ENCODE measurements at places on chromosomes 7 and 10. TPM values are rescaled to one million over a fixed set of nuclear protein-coding genes. Genes with fewer than 3 reads are reported as not detected.
A peak's percentile ranks its signal among the peaks of the same experiment; 100 is the strongest.

- no peak overlapping the region for H3K4me3 ChIP-seq
- no peaks in the 10 kb centered on the region for H3K36me3 ChIP-seq
- no peak overlapping the region for H3K27ac ChIP-seq
- no peaks in the 10 kb centered on the region for H3K27me3 ChIP-seq
- no peaks in the 10 kb centered on the region for H3K4me1 ChIP-seq
These were observed 97.6 kb downstream of the SUGCT start for GRCh38 chr7:40232242-40232893.

DNA sequence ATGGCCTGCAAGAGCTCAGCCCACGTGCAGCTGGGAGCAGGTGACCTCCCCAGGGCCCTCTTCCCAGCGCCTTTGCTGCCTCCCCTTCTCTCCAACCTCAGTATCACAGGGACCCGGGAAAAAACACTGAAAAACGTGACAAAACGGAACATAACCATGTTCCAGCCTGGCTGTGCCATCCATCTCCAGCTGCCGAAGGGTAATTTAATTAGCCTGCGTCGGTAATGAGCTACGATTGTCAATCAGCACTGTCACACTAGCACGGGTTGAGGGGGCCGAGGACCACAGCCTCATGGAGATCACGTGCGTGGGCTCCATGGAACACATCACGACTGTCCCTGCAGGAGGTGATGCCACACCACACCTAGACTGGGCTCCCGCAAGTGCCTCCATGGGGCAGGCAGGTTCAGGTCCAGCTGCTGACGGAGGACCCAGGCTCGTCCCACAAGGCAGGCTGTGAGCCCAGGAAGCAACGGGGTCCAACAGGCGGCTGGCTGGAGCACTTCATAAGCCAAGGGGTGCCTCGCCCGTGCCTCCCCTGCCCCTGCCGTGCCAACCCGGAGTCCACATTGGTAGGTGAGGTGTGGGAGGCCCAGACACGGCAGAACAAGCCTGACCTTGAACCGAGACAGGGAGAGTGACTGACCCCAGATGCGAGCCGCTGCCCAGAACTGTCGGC lies 199.5 kb downstream of the ELFN1 start:
- no peaks in the 10 kb centered on the region for H3K36me3 ChIP-seq
- H3K4me3 ChIP-seq, result no peak overlapping the region
- H3K27ac ChIP-seq, result no peak overlapping the region
- no peaks in the 10 kb centered on the region for H3K27me3 ChIP-seq
- DNase-seq, result no peak
- no peaks in the 10 kb centered on the region for H3K4me1 ChIP-seq

GRCh38 chr7:54802841-54803240 lies 43.8 kb upstream of the SEC61G start:
- no peak overlapping the region for H3K27ac ChIP-seq
- no peak for DNase-seq
- no peak overlapping the region for H3K4me3 ChIP-seq
- H3K4me1 ChIP-seq, result no peaks in the 10 kb centered on the region
- H3K36me3 ChIP-seq, result no peaks in the 10 kb centered on the region
- no peaks in the 10 kb centered on the region for H3K27me3 ChIP-seq

DNA sequence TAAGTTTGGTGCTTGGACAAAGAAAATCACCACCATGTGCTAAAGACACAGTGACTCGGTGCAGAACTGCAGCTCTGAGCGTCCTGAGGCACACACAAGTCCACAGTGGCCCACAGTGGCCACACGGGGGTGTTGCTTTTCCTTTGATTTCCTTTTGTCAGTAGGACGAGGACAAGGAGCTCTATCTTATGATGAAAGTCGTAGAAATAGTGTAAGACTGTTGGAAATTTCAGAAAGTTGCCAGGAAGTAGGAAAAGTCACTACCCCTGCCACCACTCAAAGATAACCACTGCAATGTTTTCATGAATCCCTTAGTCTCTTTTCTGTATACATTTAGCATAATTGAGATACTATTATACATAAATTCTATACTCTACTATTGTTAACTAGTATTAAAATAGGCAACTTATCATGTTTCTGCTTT lies 146.0 kb downstream of the TNS3 start:
- H3K36me3 ChIP-seq, result peaks cover 16% of the 10 kb centered on the region
- H3K4me3 ChIP-seq, result no peak overlapping the region
- DNase-seq, result peak; percentile 75
- H3K4me1 ChIP-seq, result no peaks in the 10 kb centered on the region
- no peaks in the 10 kb centered on the region for H3K27me3 ChIP-seq

GRCh38 chr7:120806669-120807068 lies 51.3 kb downstream of the TSPAN12 start:
- no peaks in the 10 kb centered on the region for H3K36me3 ChIP-seq
- no peak for DNase-seq
- no peaks in the 10 kb centered on the region for H3K27me3 ChIP-seq
- H3K4me3 ChIP-seq, result no peak overlapping the region
- H3K4me1 ChIP-seq, result no peaks in the 10 kb centered on the region

Gene GHITM
- 251 TPM for total RNA-seq

- H3K4me3 ChIP-seq, result no peak overlapping the region
- H3K4me1 ChIP-seq, result peaks cover 19% of the 10 kb centered on the region
- peak overlapping the region; percentile 38 for H3K27ac ChIP-seq
- H3K27me3 ChIP-seq, result no peaks in the 10 kb centered on the region
- no peak for DNase-seq
- peaks cover 32% of the 10 kb centered on the region for H3K36me3 ChIP-seq
These were observed 55.0 kb downstream of the WAC start for GRCh38 chr10:28587970-28588290.

DNA sequence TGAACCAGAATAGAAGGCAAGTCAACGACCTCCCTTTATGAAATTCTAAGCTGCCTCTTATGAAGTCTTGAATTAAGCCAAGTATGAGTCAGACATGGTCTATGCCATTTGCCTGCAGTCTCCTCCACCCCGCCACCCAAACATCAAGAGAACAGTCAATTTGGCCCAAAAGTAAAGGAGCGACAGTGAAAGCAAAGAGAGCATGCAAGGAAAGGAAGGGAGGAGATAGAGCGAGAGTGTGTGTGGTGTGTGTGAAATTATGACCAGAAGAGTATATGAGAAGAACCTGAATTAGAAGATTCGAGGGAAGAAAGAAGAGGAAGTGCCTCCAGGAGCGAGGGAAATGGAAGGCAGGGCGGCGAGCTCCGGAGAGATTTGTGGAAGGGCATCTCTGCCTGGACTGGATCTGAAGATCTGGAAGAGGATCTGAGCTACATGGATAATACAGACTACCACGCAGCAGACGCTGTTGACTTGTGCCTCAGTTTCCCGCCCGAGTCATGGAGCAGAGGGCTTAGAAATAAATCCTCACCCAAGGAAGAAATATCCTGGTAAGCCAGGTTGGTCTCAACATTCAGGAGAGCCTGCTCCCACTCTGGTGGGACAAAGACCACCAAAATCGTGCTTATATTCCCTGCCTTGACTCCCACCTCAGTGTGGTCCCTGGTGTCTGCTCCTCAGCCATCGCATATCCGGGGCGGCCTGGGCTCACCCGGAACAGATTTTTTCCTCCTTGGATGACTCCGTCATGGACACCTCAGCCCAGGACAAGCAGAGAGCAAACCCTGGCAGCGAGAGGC lies 459 bp downstream of the ZDHHC6 start:
- peak overlapping the region; percentile 86 for H3K4me3 ChIP-seq
- DNase-seq, result no peak
- H3K27me3 ChIP-seq, result no peaks in the 10 kb centered on the region
- peaks cover 17% of the 10 kb centered on the region for H3K4me1 ChIP-seq
- H3K27ac ChIP-seq, result peak overlapping the region; percentile 86
- peaks cover 3% of the 10 kb centered on the region for H3K36me3 ChIP-seq

Gene PLAC9
- 15.0 TPM for total RNA-seq

Gene SPDYE16
- not detected for total RNA-seq

Data from thyroid gland (tissue), 4 donors.